Stimulated activated CD4-positive, alpha-beta T cell treated with anti-CD3 and anti-CD28 coated beads, Interleukin-15, amount 100 ng/mL, for 48 hours (primary cell): ENCODE measurements at places on chromosomes 13 and 19.

- peak; percentile 2 for DNase-seq
Measured at GRCh38 chr19:57947088-57947418, 453 bp downstream of the ZNF256 start.

- DNase-seq, result no peak
Measured at GRCh38 chr13:77222909-77223308, 104.0 kb downstream of the MYCBP2 start.

DNA sequence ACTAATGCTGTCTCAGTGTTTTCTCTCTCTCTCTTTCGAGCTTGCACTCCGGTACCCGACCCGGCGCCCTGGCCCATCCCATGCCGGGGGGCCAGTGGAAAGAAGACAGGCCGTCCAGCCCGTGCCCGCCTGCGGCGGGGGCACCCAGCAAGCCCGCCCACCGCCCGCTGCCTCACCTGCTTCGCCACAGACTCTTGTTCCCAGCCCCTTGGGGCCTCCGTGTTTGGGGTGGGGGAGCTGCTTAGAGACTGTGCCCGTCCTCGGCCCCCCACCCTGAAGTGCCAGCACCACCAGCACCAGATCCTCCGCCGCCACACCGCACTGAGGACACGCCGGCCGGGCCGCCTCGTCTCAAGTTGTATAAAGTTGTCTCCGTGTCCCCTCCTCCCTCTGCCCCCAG is 2.4 kb downstream of the LENG9 start:
- no peak for DNase-seq

DNA sequence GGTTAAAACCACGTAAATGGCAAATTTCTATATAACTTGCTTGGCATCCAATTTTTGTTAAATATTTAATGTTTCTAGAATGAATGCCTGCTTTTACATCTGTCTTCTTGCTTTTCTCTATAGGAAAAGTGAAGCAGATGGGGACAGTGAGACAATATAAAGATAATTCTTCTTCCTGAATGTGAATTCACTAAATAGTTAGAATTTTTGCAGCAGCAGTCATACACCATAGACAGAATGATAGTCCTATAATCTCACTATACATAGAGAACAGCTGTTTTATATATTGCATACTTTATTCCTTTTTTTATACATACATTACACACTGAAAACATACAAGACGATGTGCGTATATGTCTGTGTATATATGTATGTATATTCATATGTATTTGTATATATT is 1127.3 kb downstream of the PCDH9 start:
- no peak for DNase-seq

DNA sequence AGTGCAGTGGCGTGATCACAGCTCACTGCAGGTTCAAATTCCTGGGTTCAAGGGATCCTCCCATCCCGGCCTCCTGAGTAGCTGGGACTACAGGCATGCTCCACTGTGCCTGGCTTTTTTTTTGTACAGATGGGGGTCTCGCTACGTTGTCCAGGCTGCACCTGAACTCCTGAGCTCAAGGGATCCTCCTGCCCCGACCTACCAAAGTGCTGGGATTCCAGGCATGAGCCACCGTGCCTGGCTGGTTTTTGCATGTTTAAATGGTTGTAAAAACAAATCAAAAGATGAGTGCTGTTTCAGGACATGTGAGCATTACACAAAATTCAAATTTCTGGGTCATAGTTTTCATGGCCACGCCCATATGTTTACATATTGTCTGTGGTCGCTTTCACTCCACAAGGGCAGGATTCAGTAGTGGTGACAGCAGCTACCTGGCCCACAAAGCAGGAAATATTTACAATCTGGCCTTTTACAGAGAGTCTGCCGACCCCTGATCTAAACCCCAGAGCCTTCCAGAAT is 5.3 kb downstream of the MATK start:
- DNase-seq, result no peak

- DNase-seq, result no peak
Measured at GRCh38 chr19:44113784-44114390, 688 bp downstream of the ZNF225 start.

DNA sequence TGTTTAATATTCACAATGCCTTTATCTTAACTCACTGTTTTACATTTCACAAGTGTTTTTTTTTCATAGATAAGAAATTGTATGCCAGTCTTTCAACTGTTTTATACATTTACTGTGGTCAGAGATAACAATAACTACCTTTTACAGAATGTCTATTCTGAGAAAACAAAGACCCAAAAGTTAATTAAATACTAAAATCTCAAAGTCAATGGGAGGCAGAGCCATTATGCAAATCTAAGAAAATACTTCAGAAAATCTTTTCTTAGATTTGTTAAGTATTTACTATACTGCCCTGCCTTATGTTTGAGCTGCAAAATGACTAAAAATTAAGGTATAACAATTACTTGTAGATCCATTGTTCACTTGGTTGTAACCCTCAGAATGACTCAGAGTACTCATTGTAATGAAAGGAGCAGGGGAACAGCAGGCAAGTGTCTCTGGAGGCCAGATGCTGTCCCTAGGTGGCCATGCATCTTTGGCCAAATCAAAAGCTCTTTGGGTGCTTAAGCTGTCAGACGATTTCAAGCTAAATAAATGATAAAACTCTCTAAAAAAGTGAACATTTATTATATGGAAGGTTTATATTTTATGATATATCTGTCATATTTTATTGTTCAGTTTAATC is 770.1 kb upstream of the PCDH20 start:
- no peak for DNase-seq

- DNase-seq, result no peak
Measured at GRCh38 chr13:34376483-34376882, 558.5 kb downstream of the RFC3 start.

- no peak for DNase-seq
Measured at GRCh38 chr19:30810726-30811125, 438.5 kb downstream of the ZNF536 start.

- DNase-seq, result no peak
Measured at GRCh38 chr19:50258918-50259372, 55.5 kb downstream of the MYH14 start.

GRCh38 chr13:113041293-113041690 is 64.3 kb upstream of the F7 start:
- DNase-seq, result no peak

GRCh38 chr13:36764536-36764935 is 54.5 kb upstream of the RFXAP start:
- no peak for DNase-seq

GRCh38 chr13:104314321-104314720 is 1248.1 kb upstream of the SLC10A2 start:
- no peak for DNase-seq

DNA sequence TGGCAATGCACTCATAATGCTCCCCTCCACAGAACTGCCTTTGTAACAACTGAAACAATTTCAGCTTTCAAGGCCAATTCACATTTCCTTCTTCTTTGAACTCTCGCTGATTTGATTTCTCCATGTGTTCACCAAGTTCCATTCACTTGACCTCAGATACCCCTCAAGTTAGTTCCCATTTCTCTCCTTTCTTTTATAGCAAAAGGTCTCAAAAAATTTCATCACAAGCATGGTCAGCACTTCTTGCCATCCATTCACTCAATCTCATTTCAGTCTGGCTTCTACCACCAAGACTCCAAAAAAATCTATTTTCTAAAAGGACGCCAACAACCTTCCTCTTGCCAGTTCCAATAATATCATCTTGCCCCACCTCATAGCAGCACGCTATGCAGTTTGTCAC is 135.7 kb downstream of the DIAPH3 start:
- DNase-seq, result no peak

GRCh38 chr13:99303863-99304521 is 3.2 kb downstream of the GPR183 start:
- DNase-seq, result peak; percentile 61
